HuH-7.5 (cell line): ENCODE measurements at places on chromosomes 16 and 17.

GRCh38 chr16:69166946-69167930 lies 19.7 kb upstream of the SNTB2 start:
- DNase-seq: no peak

GRCh38 chr17:81631482-81631881 lies 5.4 kb downstream of the NPLOC4 start:
- DNase-seq: no peak

DNA sequence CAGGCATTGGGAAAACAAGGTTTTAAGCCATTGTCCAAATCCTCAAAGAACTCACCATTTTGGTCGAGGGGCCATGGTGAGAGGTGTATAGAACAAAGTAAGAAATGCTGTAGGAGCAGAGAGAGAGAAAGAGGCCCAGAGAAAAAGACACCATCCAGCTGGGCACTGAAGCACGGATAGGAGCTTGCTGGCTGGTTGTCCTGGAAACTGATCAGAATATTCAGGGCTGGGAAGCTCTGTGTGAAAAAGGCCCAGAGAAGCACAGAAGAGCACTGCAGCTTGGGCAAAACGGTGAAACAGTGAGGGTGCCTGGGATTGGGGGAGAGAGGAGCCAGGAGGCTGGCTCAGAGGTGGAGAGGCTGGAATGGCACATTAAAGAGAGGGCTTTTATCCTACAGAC lies 16.5 kb downstream of the HS3ST3B1 start:
- no peak for DNase-seq

- no peak for DNase-seq
These were observed 16.8 kb upstream of the LRRC37A3 start for GRCh38 chr17:64936117-64936516.

DNA sequence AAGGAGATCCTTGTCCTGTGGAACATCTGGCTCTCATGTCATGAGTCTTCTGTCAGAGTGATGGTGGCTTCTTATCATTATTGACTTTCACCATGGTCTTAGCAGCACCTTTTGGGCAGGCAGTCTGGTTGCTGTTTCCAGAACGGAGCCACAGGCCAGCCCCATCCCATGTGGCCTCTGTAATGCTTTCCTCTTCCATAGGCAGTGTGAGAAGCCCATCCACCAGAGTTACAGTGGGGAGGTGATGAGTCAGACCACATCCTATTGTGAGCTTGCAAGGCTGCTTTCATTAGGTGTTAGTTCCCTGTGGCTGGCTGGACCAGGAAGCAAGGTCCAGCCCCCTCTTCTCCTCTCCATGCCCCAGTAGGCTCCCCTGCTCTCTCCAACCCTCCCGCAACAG lies 30.8 kb upstream of the SPACA3 start:
- no peak for DNase-seq

DNA sequence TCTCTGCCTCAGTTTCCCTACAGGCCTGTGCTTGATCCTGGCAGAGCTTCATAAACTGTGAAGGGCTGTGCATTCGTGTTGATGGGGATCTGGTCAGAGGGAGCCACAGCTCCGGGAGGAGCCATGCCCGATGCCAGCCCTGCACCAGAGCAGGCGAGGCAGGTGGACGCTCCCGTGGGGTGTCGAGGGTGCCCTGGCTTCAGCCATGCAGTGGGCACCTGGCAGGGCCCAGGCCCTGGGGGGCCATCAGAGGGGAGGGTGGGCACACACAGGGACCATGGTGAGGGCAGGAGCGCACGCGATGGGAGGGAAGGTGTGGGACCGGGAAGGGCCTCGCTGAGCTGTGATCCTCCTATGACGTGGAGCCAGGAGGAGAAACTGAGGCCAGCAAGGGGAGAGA lies 22.0 kb downstream of the ZFPM1 start:
- no peak for DNase-seq

DNA sequence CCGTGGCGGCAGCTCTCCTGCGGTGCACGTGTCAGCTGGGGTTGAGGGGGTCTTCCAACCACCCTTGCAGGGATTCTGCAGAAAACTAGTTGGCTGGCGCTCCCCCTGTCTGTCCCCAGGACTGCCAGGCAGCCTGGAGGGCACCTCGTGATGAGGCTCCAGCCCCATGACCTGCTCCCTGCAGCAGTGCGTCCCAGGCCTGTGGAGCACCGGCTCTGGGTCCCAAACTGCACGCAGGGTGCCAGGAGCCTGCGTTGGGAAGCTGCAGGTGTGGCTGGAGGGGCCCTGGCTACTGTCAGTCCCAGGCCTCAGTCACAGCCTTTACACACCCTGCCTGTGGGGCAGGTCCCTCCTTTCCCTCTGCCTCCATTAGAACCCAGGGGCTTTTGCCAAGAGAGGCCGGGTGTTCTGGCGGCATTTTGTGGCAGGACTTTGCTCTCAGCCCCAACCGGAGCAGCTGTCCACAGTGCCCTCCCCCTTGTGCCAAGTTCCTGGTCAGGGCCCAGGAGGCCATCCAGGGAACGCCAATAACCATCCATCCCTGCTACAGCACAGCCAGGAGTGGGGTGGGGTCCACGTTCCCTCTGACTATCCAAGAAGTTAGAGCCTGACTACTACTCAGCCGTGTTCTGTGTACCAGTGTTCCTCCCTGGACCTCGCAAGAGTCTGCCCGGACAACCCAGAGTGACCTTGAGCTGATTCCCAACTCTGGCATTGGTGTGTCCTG lies 9.2 kb downstream of the CHMP6 start:
- peak; percentile 16 for DNase-seq

DNA sequence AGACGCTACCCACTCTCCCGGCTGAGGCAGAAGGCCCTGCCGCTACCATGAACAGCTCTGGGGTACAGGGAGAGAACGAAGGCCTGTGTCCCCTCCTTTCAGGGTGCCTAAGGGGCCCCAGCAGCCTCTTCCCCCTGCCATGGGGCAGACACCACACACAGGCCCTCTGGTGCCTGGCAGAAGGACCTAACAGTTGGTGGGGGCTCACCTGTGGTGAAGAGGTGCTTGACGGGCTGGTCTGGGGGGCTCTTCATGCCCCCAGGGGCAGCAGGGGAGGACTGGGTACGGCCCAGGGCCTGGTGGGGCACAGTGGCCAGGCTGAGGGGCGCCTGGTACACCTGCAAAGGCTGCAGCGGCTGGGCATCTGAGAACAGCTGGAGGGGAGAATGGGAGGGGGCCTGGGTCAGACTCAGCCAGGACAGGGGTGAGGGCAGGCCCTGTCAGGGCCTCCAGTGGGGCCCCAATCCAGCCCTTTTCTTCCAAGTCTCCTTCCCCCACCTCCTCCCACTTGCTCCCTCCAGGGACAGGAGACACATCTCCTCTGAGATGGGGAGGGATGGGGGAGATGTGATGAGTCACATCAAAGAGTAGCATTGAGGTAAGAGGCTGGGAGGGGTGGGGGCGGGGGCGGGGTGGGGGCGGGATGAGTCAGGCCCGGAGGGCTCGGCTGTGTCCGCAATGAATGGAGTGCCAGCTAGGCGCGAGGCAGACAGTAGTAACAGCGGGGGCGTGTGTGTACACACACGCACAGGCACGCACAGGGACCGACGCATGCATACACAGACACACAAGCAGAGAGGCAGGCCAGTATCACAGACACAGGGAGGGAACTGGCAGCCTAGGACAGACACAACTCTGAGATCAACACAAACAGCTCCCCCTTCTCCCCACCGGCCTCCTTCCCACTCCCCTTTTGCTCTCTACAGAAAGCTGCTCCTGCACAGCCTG lies 16.1 kb downstream of the G6PC3 start:
- DNase-seq: no peak

GRCh38 chr17:19390951-19391350 lies 4.0 kb upstream of the MFAP4 start:
- DNase-seq: no peak
